ENCODE measurements at places on chromosomes 6 and 20.

GRCh38 chr20:9928281-9928737 is 89.4 kb upstream of the PAK5 start:
- DNase-seq, result no peak

- no peak for DNase-seq
Observed at GRCh38 chr6:157240960-157241311, 82.4 kb downstream of the TMEM242 start.

- no peak for DNase-seq
Observed at GRCh38 chr6:45212976-45213375, 115.2 kb upstream of the RUNX2 start.

- no peak for DNase-seq
Observed at GRCh38 chr6:50843842-50844241, 25.2 kb downstream of the TFAP2B start.

- no peak for DNase-seq
Observed at GRCh38 chr6:94323853-94324252, 904.5 kb upstream of the EPHA7 start.

DNA sequence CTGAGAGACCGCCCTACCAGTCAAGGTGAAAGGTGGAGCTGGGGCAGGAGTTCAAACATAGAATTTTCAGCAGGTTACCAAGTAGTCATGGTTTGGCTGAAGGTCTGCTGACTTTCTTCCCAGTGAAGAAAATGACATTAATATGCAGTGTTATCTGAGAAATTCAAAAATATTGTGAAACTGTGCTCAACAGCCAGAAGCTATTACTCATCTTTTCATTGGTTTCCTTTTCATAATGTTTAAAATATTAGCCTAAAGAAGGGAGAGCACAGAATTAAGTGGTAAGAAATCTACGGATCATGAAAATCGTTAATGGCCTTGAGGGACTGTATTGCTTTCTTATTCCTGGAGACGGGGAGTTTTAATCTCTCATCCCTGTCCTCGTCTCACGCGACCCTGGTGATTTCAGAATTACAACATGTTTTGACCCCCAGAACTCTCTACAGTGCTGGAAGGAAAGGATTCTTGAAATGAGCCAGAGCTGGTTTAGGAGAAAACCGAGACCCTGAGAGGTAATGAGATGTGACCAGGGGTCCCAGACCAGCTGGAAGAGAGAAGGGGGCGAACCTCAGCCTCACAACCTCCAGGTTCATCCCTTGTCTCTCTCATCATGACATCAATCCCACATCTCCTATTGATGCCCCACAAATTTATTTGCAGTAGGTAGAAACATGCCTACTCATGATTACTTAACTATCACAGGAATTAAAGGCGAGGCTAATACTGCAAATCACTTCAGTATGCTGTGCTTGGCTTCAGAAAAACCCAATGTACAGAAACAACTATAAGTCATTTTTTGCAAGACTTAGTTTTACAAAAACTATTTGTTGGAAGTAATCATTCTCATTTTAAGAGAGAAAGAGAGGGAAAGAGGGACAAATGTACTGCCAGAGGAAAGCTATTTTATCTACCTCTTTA is 209.5 kb downstream of the FNDC1 start:
- no peak for DNase-seq

GRCh38 chr6:16058929-16059345 is 69.9 kb upstream of the MYLIP start:
- DNase-seq, result no peak

- no peak for DNase-seq
Observed at GRCh38 chr20:24762371-24762770, 186.7 kb upstream of the CST7 start.

GRCh38 chr20:9478771-9479170 is 35.6 kb upstream of the LAMP5 start:
- DNase-seq, result no peak

- DNase-seq, result no peak
Observed at GRCh38 chr20:58321205-58321604, 11.7 kb downstream of the RAB22A start.

GRCh38 chr6:18931086-18931485 is 543.9 kb downstream of the RNF144B start:
- no peak for DNase-seq

DNA sequence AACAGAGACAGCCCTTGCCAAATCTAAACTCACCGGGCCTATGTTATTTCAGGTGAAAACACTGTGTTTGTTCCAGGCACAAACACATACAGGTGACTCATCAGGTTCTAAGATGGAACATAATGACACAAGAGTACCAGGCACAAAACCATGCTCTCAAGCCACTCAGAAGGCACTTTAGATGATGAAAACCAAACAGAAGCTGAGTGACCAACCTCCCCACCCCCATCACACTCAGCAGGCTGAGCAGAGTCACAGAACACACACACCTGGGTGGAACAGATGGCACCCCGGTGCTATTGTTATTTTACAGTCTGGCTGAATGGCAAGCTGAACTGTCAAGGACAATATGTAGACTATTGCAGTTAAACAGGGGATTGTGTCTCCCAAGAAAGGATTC is 20.6 kb upstream of the NKX2-2 start:
- no peak for DNase-seq

DNA sequence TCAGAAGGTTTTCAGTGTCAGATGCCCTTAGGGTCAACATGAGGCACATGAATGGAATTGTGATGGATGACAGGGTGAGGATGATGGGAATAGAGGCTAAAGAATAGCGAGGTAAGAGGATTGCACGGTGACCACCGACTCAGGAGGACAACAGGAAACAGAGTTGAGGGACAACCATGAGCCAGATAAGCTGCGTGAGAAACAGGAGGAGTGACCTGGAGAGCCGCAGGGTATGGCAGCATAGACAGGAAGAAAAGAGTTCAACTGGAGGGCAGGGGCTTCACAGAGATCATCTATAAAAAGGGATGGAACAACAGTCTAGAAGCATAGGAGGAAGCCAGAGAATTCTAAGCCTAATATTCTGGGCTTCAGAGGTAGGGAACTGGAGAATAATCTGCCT is 84.7 kb upstream of the ENPP5 start:
- DNase-seq, result no peak

DNA sequence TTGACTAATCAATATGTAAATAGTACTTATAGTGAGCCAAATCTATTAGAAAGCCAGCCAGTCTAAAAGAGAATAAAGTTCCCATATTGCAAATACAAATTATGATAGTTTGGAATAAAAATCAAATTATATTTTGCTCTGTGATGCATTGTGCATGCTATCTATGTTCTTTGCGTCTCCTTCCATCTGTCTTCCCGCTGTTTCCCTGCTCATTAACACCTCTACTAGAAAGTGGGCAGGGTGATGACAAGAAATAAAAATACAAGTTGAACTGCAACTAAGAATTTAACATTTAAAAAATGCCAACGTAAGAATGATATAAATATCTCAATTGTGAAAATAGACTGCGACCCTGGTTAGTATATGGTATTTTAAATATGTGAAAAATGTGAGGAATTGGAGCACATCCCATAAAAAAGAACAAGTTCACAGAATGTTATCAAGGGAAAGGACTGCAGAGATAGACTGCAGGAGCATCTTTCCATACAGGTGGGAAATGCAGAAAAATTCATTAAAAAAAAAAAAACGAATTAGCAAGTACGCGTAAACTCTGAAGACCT is 157.6 kb upstream of the PDE7B start:
- no peak for DNase-seq

GRCh38 chr6:129351807-129352206 is 358.2 kb downstream of the ARHGAP18 start:
- no peak for DNase-seq

DNA sequence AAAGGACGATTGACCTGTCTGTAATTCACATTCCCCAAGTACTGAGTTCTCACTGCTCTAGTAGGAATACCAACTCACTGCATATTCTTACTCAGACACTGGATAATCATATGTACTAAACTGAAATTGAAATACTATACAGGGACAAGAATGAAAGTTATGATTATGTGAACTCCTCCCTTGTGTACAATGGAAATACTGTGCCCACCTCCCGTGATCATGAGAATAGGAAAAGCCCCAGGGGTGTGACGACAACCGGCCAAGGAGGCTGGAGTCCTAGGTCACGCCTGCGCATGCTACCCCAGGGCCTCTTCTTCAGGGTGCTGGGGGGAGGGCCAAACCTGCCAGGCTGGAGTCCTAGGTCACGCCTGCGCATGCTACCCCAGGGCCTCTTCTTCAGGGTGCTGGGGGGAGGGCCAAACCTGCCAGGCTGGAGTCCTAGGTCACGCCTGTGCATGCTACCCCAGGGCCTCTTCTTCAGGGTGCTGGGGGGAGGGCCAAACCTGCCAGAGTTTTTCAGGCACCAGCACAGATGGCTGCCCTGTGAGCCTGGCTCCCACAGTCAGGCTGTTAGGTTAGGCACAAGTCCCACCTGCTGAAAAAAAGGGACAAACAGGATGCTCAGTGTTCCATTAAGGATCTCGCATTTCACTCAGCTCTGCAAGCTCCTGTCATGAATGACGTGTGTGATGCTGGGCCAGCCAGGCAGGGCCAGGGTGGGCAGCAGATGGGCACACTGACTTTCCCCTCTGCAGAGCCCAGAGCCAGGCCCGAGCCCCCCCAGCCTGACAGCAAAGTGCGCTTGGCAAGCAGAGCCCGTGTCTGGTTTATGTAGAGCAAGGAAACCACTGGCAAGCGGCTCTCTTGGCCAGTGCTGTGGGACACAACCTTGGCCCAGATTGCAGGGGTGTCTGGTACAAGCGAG is 107.7 kb downstream of the FOXF2 start:
- DNase-seq, result no peak

GRCh38 chr6:158046201-158047126 is 64.8 kb downstream of the SYNJ2 start:
- no peak for DNase-seq

- DNase-seq, result no peak
Observed at GRCh38 chr6:131073577-131073976, 10.5 kb upstream of the EPB41L2 start.

DNA sequence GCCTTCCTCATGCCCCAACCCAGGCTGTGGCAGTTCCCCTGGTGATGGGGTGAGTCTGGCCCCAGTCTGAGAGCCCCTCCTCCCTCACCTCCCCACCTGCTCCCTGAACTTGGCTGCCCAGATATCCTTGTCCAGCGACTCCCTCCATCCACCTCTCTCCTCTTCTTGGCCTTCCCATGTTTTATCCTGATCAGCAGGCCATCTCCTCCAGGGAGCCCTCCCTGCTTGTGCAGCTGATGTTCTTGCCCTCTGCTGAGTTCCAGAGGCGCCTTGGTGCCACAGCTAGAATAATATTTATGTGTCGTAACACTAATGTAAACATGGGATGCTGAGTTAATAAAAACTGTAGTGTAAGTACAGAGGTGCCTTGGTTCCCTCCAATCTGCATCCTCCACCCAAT is 10.4 kb upstream of the IP6K3 start:
- no peak for DNase-seq

- no peak for DNase-seq
Observed at GRCh38 chr6:79571030-79571367, 33.8 kb upstream of the LCA5 start.

DNA sequence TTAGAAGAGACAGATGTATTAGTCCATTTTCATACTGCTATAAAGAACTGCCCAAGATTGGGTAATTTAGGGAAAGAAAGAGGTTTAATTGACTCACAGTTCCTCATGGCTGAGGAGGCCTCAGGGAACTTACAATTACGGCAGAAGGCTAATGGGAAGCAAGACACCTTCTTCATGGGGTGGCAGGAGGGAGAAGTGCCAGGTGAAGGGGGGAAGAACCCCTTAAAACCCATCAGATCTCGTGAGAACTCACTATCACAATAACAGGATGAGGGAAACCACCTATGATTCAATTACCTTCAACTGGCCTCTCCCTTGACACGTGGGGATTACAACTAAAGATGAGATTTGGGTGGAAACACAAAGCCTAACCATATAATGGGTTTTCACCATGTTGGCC is 28.9 kb upstream of the PNRC1 start:
- no peak for DNase-seq

DNA sequence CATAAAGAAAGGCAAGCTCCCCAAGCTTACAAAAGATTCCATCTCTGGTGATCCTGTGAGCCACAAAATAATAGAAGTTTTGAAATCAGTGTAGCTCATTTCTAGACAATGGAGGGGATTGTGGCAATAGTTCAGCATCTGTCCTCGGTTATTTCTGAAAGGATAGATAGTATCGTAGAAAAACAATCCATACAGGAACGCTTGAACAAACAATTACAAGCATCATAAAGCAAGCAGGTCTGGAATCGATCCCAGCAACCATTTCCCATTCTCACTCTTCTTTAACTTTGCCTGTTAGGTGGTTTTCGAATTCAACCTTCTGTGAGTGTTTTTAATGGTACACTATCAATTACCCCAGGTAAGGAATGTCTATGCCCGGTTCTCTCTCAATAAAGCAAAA is 931.1 kb downstream of the KIF16B start:
- DNase-seq, result no peak

- no peak for DNase-seq
Observed at GRCh38 chr6:148700741-148701311, 46.0 kb upstream of the UST start.

DNA sequence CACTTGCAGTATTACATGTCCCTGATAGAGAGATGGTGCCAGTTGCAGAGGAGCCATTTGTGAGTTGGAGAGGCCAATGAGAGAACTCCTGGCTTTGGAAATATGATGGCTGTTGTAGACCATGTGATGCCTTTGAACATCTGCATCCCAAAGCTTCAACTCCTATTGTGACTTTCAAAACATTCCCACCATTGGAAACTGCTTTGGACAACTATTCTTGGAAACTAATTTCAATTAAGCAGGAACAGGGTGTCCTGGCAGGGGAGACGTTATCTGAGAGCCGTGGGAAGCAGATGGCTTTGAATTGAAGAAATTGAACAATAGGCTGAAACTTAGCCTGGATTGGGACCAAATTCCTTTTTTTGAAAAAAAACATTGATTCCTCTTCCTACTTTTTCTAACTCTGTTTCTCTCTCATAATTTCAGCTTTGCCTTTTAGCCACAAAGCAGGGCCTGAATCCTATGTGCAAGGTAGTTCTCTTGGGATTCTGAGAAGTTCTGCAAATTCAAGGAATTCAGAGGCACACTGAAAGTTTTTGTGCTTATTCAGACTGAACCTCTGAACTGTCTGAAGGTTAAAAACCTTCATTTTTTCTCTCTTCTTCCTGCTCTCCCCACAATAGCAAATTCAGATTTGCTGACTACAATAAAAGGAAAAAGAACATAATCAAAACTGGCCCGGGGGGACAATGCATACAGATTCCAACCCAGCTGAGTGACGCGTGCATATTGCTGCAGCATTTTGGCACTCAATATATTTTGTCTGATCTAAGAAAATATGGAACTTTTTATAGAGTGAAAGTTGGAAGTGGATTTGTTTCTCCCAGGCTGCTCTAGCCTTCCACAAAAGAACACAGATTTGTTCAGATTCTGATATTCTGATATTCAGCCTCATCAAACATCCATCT is 720.4 kb upstream of the CHD6 start:
- DNase-seq, result no peak

GRCh38 chr20:5789827-5790226 is 39.6 kb downstream of the SHLD1 start:
- no peak for DNase-seq

DNA sequence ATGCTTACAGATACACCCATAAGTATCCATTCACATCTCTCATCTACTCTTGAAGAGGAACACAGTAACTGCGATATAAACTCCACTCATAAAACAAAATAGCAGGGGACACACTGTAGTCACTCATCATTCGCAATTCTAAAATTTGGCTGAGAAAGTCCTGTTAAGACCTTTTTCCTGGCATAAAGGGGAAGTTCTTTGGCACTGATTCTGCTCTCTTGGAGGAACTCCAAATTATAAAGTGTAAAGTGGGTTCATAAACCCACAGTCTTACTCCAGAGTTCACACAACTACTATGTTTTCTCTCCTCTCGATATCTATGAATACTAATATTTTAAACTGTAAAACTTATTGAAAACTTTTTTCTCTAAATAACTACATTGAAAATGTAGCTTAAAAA is 80.6 kb downstream of the ADGB start:
- no peak for DNase-seq
